ENCODE measurements at places on chromosomes 6 and 20.

GRCh38 chr6:20497216-20498040 lies 36.8 kb upstream of the CDKAL1 start:
- no peak for DNase-seq

GRCh38 chr20:2163757-2164156 lies 62.1 kb downstream of the STK35 start:
- no peak for DNase-seq

GRCh38 chr6:129852257-129852858 lies 8.8 kb downstream of the TMEM244 start:
- DNase-seq, result no peak

GRCh38 chr20:63825331-63826118 lies 5.5 kb downstream of the ZBTB46 start:
- DNase-seq, result no peak

- no peak for DNase-seq
Measured at GRCh38 chr6:158780988-158781691, 38.0 kb downstream of the EZR start.

DNA sequence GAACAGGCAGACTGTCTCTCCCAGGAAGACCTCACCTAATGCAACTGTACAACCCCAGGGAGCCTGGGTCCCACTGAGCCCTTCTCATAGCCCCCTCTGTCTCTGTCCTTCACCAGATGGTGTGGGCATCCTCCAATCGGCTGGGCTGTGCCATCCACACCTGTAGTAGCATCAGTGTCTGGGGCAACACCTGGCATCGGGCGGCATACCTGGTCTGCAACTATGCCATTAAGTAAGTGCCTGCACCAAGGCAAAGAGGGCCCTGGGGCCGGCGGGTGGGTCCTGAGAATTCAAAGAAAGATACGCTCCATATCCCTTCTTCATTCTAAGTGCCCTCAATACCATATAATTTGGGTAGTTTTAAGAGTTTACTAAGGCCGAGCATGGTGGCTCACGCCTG lies 8.3 kb downstream of the R3HDML start:
- DNase-seq, result no peak

DNA sequence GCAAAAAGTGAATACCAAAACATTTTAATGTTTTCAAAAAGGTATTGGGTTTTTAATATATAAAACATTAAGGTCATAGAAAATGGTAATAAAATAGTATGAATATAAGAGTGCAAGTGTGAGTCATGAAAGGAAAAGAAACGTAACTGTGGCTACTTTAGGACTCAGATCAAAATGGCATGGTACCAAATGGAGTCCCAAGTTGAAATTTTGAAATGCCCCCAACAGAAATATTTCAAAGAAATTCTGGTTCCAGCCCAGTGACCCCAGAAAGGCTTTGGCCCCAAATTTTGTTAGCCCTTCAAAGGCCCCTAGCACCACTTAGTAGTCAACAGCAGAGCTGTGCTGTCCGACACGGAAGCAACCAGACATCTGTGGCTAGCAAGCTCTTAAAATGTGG lies 6.0 kb downstream of the COL12A1 start:
- no peak for DNase-seq

DNA sequence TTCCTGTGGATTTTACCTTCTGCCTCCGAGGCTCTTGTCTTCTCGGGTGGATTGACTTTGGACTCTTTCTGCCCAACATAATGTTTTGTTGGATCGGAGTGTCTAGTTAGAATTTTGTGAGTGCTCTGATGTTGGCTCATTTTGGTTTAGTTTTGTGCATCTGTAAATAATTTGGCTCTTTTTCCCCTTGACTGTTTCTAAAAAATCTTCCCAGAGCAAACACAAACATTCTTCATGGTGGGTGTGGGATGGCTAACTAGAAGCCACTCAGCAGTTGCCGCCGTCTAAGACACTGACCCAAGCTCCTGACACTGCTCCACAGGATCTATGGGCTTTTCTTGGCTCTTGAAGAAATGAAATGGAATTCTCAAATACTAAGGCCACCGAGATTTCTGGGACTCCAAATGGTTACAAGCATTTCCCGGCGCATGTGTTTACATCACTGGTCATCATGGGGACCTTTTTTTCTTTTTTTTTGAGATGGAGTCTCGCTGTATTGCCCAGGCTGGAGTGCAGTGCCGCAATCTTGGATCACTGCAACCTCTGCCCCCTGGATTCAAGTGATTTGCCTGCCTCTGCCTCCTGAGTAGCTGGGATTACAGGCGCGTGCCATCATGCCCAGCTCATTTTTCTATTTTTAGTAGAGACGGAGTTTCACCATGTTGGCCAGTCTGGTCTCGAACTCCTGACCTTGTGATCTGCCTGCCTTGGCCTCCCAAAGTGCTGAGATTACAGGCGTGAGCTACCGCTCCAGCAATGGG lies 92.0 kb upstream of the FRMD1 start:
- DNase-seq, result no peak

DNA sequence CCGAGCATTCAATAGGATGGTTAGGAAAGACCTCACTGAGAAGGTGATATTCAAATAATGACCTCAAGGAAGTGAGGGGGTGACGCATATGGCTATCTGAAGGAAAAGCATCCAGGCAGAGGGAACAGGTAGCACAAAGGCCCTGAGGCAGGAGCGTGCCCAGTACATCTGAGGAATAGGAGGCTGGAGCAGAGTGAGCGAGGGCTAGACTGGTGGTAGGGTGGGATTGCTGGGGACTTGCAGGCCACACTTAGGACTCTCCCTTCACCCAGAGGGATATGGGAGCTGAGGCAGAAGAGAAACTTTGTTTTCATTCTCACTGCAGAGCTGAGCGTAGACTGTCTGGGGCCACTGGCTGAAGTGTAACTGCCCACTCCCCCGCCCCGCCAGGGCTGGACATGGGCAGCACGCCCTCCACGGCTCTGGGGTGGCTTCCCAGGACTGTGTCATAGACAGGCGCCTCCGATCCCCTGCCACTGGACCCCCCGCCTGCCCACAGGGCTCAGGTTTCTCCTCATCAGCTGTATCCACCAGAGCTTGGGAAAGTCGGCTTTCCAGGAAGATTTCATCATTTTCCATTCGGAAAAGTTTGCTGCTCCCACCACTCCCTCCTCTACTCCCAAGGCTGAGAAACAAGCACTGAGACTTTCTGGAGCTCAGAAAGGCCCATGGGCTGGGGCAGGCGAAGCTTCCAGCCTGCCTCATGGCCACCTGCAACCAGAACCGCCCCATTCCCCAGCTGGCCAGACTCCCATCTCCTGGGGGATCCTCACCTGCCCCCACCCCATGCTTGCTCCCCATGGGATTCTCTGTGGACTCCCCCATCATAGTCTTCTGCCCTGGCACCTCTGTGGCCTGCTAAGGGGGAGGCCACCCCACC lies 142.6 kb downstream of the MRPL14 start:
- no peak for DNase-seq

GRCh38 chr6:89475634-89476033 lies 42.7 kb downstream of the ANKRD6 start:
- DNase-seq, result no peak
